Activated CD4-positive, alpha-beta T cell treated with anti-CD3 and anti-CD28 coated beads, Interleukin-2, amount 10 ng/mL, durations not matched to agents 24 days and 14 days (primary cell): ENCODE measurements at places on chromosomes 2 and 18. TPM values are rescaled to one million over a fixed set of nuclear protein-coding genes. Genes with fewer than 3 reads are reported as not detected.

DNA sequence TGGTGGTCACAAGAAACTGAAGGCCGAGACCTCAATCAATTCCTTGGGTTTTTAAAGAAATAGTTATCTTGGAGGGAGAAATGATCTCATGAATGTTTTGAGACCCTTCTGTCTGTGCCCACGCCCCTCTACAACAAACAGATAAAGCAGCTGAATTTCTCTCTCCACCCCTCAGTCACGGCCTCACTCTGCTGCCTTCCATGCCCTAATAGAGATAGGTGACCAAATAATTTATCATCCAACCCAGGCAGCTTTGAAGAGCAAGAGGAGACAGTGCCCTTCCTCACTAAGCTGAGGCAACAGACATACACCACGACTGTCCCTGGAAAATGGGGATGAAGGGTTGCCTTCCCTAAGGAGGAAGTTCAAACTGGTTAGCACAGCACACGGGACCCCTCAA, 71.2 kb downstream of the LBH start:
- no peak overlapping the region for H3K4me3 ChIP-seq
- H3K36me3 ChIP-seq, result peaks cover 5% of the 10 kb centered on the region
- H3K27me3 ChIP-seq, result no peaks in the 10 kb centered on the region
- no peak for DNase-seq
- H3K27ac ChIP-seq, result peak overlapping the region; percentile 6

- H3K36me3 ChIP-seq, result no peaks in the 10 kb centered on the region
- H3K27ac ChIP-seq, result no peak overlapping the region
- DNase-seq, result no peak
Observed at GRCh38 chr2:9720352-9721093, 89.7 kb upstream of the YWHAQ start.

GRCh38 chr2:119996148-119996547, 16.7 kb upstream of the EPB41L5 start:
- H3K36me3 ChIP-seq, result no peaks in the 10 kb centered on the region
- H3K27me3 ChIP-seq, result peaks cover 6% of the 10 kb centered on the region
- no peaks in the 10 kb centered on the region for H3K4me1 ChIP-seq
- H3K4me3 ChIP-seq, result no peak overlapping the region

DNA sequence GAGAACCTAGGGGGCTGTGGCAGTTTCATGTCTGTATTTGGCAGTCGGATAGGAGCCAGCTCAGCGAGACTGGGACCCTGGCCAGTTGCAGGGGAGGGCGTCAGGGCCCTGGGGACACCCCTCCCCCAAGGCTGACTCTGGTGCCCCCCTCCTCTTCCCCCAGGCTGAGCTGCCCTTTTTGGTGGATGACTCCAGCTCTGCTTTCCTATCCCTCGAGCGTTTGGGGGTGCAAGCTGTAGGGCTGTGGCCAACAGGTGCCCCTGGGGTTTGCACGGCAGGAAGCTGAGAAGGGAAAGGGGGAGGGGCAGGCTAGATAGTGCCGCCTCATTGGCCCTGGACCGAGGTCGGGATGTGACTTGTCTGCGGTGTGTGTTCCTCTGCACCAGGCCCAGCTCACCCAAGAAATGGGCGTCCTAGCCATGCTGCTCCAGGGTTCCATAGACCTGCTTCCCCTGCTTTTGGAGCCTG, 26.4 kb downstream of the SPEG start:
- peak; percentile 60 for DNase-seq
- H3K4me3 ChIP-seq, result no peak overlapping the region
- peaks cover 4% of the 10 kb centered on the region for H3K4me1 ChIP-seq
- no peaks in the 10 kb centered on the region for H3K27me3 ChIP-seq
- no peak overlapping the region for H3K27ac ChIP-seq

DNA sequence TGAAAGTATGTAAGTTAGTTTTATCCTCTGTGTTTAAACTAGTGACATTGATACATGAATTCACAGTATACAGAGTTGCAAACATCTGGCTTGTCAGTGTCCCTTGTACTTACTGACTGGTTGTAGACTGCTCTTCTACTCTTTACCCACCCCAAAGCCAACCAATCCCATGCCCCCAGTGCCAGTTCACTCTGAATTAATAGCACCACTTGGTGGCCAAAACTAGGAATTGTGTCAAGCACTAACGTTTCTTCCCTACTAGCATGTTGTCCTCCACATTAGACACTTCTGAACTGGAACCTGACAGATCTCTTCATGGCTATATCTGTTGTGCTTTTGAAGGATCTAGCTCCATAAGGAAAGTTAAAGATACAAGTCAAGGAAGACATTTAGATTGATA, 27.2 kb upstream of the OTX1 start:
- H3K27ac ChIP-seq, result no peak overlapping the region
- H3K4me3 ChIP-seq, result no peak overlapping the region
- no peaks in the 10 kb centered on the region for H3K27me3 ChIP-seq
- no peak for DNase-seq

DNA sequence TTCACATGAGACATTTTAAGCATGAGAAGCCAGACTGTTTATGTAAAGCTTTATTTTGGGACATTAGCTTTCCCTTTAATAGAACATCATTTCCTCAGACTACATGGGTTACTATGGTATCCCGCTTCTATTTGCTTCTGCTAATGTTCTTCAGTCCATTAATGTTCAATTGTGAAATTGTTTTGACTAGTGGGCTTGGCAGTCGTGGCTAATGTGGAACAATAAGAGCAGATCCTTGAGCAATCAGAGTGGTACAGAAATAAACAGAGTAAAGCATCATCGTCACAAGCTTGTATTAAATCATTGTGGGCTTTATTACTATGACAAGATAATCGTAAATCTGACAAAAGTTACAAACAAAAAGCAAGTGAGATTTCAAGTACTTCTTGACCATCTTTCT, 60.2 kb downstream of the PDE1A start:
- H3K27me3 ChIP-seq, result no peaks in the 10 kb centered on the region
- DNase-seq, result no peak
- no peak overlapping the region for H3K27ac ChIP-seq
- H3K36me3 ChIP-seq, result no peaks in the 10 kb centered on the region

DNA sequence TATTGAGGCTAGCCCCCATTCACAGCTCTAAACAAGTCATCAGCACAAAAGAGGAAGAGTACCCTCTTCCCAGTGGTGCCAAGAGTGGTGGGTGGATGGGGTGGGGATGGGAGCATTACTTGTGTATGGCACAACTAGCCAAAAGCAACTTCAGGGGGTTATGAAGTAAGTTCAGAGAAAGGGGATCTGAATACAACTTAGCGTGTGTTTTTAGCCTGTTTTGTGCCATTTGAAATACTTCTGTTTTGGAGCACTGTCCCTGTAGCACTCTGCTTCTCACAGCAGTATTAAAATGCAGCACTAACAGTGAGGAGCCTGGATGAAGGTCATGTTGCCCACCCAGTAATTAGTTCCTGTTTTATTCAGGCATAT, 113.5 kb downstream of the CRIM1 start:
- DNase-seq, result no peak
- no peak overlapping the region for H3K27ac ChIP-seq
- H3K4me3 ChIP-seq, result no peak overlapping the region

GRCh38 chr2:230492107-230492506, 76.1 kb downstream of the SP100 start:
- no peaks in the 10 kb centered on the region for H3K27me3 ChIP-seq
- no peak for DNase-seq
- peaks cover 38% of the 10 kb centered on the region for H3K4me1 ChIP-seq

DNA sequence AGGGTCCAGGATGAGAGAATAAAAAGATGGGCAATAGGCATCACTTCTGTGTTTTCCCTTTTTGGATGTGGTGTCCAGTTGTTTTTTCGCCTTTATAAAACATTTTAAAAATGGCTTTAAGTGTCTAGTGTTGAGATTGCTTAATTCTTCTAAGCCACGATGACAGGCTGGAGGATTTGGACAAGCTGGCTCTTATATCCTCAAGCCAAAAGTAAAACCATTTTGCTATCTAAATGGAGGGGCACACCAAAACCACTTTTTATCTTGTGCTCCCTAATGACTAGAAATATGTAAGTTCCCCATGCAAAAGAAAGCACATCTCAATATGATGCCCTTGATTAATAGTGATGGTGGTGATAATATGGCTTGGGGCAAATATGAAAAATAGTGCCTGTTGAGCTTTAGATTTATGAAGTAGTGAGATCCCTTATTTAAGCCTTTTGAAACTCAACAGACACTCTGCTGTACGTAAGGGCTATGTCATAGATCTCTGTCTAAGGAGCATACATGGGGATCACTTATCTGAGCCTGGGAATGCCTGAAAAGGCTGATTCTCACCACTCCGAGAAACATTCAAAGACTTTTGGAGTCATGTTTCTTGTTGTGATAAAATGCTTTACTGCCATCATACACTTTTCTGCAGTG, 185.5 kb downstream of the KCNS3 start:
- DNase-seq, result no peak
- H3K27ac ChIP-seq, result no peak overlapping the region
- no peaks in the 10 kb centered on the region for H3K4me1 ChIP-seq

DNA sequence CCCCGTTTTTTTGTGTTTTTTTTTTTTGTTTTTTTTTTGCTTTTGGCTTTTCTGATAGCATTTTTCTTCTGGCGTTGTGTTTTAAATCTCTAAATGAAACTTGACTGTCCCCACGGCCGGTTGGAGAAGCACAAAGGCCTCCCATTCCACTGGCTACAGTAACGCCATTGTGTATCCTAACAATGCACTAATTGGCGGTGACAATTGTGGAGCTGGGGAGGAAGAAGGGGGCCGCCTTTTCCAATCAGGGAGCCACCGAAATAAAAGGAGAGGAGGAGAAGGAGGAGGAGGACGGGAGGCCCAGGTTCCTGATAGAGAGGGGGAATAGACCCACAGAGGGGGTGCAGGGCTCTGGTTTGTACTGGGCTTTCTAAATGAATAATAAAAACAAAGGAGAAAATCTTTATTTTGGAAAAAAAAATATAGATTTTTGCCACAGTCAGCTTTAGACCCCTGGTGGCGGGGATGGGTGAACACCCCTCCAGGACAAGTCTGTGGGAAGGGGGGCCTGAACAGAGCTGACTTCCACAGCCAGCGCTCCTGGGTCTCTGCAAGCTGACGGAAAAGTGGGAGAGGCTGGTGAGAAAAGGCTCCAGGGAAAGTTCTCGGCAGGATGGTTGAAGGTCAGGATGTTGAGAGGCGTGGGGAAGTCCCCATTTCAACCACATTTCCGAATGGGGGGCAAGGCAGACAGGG, 43.7 kb upstream of the FZD5 start:
- no peaks in the 10 kb centered on the region for H3K36me3 ChIP-seq
- no peak overlapping the region for H3K4me3 ChIP-seq
- no peak for DNase-seq
- H3K27ac ChIP-seq, result no peak overlapping the region
- peaks cover 4% of the 10 kb centered on the region for H3K27me3 ChIP-seq
- H3K4me1 ChIP-seq, result no peaks in the 10 kb centered on the region

GRCh38 chr2:221123396-221123795, 448.7 kb downstream of the EPHA4 start:
- no peaks in the 10 kb centered on the region for H3K36me3 ChIP-seq
- no peak overlapping the region for H3K27ac ChIP-seq
- H3K4me3 ChIP-seq, result no peak overlapping the region

DNA sequence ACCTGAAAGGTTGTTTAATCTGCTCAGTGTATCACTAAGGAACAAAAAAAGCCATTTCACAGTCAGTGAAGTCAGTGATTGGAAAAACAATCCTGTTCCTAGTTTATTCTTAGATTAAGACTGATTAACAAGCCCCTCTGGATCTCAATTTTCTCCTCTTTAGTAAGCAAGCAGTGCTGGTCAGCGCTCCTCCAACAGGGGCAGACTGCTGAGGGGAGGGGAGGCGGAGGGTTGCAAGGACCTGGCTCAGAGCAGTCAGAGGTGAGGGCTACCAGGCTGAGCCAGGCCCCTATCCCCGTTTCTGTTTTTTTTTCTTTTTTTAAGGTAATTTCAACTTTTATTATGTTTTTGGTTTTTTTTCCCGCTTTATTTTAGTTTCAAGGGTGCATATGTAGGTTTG, 24.7 kb upstream of the KCNS3 start:
- H3K4me3 ChIP-seq, result no peak overlapping the region
- no peaks in the 10 kb centered on the region for H3K4me1 ChIP-seq
- no peak for DNase-seq
- peaks cover 26% of the 10 kb centered on the region for H3K27me3 ChIP-seq
- no peak overlapping the region for H3K27ac ChIP-seq

GRCh38 chr2:121688820-121689219, 39.6 kb upstream of the CLASP1 start:
- H3K4me3 ChIP-seq, result no peak overlapping the region
- DNase-seq, result no peak
- H3K27me3 ChIP-seq, result no peaks in the 10 kb centered on the region

- no peak for DNase-seq
- no peak overlapping the region for H3K27ac ChIP-seq
- H3K36me3 ChIP-seq, result no peaks in the 10 kb centered on the region
- no peaks in the 10 kb centered on the region for H3K4me1 ChIP-seq
- peaks cover 3% of the 10 kb centered on the region for H3K27me3 ChIP-seq
Observed at GRCh38 chr2:151729415-151729811, 4.9 kb downstream of the NEB start.

Gene IL1B
- total RNA-seq, result 0.33 and 0.92 TPM in 2 replicates

Gene SLC8A1
- 3.4 and 5.0 TPM in 2 replicates for total RNA-seq

Gene KCNJ3
- not detected in 2 replicates for total RNA-seq

Gene CFC1
- not detected in 2 replicates for total RNA-seq

Gene SERPINB11
- total RNA-seq, result not detected in 2 replicates

Gene UGT1A8
- not detected in 2 replicates for total RNA-seq

Gene RTP5
- total RNA-seq, result 0.07 TPM in 1 of 2 replicates, not detected in the other

Gene OXER1
- total RNA-seq, result 0.19 and 0.43 TPM in 2 replicates
